ENCODE measurements at places on chromosomes 5 and 9.

- DNase-seq: peak; percentile 35
These were observed 15.1 kb downstream of the TCF7 start for GRCh38 chr5:134129411-134130238.

- no peak for DNase-seq
These were observed 61.6 kb downstream of the COL27A1 start for GRCh38 chr9:114216976-114217375.

DNA sequence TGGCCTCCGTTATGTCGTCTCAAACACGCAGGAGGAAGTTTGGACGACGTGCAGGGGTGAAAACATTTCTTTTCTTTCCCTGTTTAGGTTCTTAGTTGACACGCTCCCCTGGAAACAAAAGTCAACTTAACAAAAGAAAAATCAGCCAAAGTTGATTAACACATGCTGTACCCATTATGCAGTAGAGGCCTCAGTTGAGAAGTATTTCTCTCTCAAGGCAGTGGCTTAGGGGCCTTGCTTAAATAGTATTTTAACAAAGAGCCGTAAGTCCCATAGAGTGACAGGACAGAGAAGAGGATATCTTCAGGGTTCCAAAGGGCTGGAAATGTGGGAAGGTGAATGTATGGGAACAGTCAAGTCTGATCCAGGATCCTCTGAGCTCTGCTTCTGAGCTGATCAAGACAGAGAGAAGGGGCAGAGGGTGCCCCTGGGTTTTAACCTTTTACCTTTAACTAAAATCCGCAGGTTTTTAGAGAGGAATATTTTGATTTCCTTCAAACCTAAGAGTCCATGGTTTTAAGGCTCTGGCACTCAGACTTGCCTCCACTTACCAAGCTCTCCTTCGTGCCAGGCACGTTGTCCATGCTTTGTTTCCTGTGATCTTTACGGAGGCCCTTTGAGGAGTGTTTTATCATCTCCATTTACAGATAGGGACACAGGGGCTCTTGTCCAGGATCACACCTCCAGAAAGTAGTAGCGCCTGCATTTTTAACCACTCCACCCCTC is 629 bp upstream of the CD74 start:
- no peak for DNase-seq

DNA sequence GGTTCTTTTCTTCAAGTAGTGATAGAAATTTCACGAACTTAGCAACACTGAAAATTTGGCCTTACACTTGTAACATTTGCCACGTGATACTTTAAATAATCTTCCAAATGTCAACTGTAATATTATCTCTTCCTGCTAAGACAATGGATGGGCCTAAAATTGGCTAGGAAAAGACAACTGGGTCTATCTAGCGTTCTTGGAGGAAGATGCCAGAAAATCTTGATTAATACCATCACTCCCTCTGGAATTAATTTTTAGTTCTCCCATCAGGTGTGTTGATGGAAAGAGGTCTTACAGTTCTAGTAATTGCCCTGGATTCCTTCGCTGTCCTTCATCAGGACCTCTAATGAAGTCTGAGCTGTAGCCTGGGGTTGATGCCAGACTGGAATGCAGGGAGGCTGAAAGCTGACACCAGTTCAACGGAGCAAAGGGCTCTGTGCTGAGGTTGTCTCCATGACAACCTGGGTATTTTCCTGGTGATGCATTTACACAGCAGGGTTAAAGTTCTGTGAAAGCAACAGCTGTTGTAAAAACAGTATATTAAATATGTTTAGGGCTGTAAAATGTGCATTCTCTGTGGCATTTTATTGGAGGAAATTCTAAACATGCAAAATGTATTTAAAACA is 92.3 kb downstream of the GAS1 start:
- no peak for DNase-seq

DNA sequence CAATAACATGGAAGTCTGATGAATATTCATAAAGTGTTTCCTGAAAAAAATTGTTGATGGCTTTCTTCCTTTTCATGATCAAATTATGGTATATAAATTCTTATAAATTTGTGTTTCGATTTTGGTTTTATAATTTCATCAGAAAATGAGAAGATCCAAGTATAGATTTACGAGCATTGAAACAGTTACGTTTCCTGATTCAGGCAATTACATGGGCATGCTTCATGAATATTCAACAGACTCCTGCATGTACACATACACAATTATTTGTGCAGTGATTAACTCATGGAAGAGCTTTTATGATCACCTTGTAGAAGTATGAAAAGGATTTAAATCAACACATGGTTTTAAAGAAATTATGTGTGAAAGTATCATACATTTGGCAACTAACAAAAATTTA is 136.7 kb downstream of the MPDZ start:
- no peak for DNase-seq

- DNase-seq: no peak
These were observed 373.0 kb downstream of the ARRDC3 start for GRCh38 chr5:91010090-91010489.

- DNase-seq: no peak
These were observed 112.4 kb downstream of the ISL1 start for GRCh38 chr5:51495672-51496071.

DNA sequence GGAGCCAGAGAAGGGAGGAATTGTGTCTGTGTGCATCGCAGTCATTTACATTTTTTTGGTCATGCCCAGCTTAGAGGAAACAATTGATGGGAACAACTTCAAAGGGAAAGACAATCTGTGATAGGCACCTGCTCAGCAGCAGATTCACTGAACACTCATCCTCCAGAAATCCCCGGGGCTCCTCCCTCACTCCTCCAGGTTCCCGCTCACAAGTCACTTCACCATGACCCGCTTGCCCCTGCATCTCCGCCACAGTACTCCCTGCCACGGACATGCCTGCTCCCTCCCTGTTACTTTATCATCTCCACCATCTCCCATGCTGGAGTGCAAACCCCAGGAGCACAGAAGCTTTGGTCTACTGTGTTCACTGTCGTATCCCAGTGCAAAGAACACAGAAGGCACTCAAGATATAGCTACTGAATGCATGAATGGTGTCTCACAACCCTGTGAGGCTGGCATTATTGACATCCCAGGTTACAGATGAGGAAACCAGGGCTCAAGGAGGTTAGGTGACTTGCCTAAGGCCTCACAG is 16.2 kb downstream of the LHX6 start:
- no peak for DNase-seq

DNA sequence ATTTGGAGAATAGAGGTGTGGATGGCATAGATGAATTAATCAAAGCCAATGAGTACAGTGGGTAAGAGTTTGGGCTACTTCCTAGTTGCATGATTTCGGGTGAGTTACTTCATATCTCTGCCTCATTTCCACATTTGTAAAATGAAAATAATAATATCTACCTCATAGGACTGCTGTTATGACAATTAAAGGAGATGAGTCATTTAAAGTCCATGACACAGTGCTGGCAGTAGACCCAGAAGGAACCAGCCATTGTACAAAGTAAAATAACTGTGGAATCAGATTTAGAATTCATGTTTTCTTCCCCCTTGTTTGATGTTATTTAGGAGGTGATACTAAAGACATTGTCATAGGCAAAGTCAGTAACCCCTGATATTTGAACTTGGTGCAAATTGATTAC is 139.5 kb upstream of the SLC27A6 start:
- DNase-seq: no peak

DNA sequence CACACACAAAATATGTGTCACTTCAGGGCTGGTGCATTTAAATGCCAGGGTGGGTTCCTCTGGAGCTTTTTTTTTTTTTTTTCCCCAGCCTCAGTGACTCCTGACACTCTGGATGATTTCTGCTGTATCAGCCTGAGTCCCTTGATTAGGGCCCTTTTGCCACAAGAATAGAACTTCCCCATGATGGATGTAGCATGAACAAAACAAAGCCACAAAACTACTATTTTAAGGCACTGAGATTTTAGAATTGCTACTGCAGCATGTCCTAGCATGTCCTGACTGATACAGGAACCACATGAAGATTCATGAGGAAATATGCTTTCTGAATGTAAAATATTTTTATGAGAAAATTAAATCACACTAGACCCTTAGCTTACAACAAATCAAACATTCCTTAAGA is 13.9 kb upstream of the ADGRD2 start:
- no peak for DNase-seq

DNA sequence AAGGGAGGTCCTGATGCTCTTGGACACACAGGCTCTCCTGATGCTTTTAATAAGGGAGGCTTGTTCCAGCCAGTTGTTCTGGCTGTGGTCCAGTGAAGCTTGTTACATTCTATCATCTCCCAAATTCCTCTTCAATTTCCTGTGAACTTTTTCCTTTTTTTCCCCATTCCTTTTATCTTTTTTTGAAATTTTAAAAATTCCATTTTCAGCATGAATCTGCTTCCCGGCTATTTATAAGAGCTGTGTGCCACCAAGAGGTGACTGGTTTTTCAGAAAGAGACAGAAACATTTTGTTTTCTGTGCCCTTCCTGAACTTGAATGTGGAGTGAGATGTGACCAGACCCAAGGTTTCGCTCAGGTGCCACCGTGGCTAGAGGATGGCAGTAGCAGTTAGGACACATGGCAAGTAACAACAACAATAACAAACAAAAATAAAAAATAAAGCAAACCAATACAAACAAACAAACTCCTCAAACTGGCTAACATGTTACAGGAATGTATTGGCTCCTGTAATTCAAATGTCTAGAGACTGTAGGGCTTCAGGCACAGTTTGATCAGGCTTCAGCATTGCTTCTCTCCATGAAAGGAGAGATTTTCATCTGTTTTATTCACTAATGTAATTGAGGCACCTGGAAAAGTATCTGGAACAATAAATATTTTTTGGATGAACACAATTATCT is 121.1 kb downstream of the BOD1 start:
- DNase-seq: no peak

DNA sequence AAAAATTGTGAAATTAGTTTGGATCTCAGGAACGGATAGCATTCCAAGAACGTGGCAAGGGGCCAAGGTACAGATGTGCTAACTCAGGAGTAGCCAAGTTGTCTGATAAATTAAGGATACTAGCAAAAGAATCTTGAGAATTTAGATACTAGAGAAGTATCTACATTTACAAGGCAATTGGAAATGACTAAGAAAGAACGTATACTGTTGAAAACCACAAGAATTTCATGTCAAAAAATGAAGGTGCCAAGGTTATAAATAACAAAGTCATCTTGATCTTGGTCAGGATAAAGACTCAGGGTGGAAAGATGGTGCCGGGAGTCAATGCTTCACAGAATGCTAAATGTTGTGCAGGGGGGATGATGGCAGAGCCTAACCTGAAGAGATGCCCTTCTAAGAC is 19.2 kb downstream of the CAPSL start:
- no peak for DNase-seq

GRCh38 chr9:105693435-105694189 is 729 bp upstream of the TMEM38B start:
- no peak for DNase-seq

GRCh38 chr5:62124266-62124665 is 181.7 kb upstream of the KIF2A start:
- no peak for DNase-seq

GRCh38 chr9:110808599-110808980 is 140.0 kb downstream of the MUSK start:
- no peak for DNase-seq

GRCh38 chr5:80249901-80250300 is 5.9 kb downstream of the SERINC5 start:
- no peak for DNase-seq

GRCh38 chr9:107309271-107309670 is 26.2 kb downstream of the RAD23B start:
- DNase-seq: no peak

DNA sequence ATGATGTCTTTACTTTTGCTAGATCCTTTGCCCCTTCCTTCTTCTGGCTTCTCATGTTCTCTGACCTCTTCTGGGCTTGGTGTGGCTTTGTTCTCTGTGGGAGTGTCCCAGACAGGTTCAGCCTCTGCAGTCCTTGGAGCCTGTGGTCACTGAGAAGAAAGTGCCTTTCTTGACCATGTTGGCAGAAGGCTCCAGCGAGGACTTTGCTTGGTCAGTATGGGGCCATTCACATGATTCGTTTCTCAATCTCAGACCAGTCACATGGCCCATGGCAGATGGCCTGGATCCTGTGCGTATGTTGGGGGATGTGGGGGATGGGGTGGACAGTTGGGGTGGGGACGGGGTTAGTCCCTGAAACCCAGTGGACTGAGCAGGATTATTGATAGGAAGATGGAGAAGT is 274.1 kb downstream of the ARHGAP26 start:
- no peak for DNase-seq

GRCh38 chr5:96474073-96474472 is 41.0 kb upstream of the PCSK1 start:
- DNase-seq: no peak

GRCh38 chr9:104280178-104280560 is 186.1 kb downstream of the SMC2 start:
- DNase-seq: no peak

- no peak for DNase-seq
These were observed 2.1 kb upstream of the IRX4 start for GRCh38 chr5:1884678-1885403.

GRCh38 chr5:3836528-3836927 is 240.9 kb downstream of the IRX1 start:
- DNase-seq: no peak

GRCh38 chr5:157470631-157471030 is 10.6 kb downstream of the NIPAL4 start:
- DNase-seq: no peak

DNA sequence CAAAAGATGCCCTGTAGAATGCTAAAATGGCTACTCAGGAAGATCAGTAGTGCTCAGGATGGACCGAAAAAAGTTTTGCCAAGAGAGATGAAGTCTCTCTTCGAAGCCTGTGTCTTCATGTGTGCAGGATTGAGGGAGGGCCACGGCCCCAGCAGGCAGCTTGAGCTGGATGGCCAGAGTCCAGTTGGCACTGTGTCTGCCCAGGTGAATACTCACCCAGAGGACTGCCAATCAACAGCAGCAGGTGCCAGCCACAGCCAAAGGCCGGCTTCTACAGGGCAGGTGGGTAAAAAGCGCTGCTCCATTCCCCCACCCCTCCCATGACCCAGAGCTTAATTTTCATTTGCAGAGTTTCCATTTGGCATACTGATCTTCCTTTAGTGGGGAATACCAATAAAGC is 287.9 kb upstream of the ZNF608 start:
- no peak for DNase-seq

DNA sequence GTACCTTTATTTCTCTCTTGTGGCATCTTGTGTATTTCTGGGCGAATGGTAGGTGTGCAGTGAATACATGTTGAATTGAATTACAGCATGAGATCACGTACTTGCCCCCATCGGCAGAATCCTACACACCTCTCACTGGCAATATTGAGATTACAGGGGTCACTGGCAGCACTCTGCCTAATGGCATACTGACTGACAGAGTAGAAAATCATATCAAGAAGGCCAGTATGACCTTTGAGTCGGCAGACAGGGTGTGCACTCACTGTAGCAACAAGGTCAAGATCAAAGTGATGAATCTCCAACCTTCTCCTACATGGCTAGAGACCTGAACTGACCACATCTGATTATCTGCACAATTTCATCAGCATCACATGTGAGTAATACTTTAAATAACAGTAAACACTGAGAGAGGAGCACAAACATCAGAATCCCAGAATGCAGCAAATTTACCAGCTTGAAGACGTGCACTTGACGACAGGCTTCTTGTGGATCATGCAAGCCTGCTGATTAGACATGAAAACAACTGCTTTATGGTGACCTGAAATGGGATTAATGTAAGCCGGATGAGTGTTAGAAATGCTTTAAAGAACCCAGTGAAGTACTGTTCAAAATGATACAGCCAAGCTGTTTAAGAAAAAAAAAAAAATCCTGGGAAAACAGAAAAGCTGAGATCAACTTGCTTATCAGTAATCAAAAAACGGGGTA is 267.1 kb upstream of the EFNA5 start:
- DNase-seq: no peak
